ENCODE measurements at places on chromosomes 1 and 21. TPM values are rescaled to one million over a fixed set of nuclear protein-coding genes. Genes with fewer than 3 reads are reported as not detected.

The ABCA4 gene
- 0.18 TPM for total RNA-seq

The TEX38 gene
- total RNA-seq = not detected

The SLC19A1 gene
- total RNA-seq = 50.0 TPM

The LRRC7 gene
- total RNA-seq = not detected

DNA sequence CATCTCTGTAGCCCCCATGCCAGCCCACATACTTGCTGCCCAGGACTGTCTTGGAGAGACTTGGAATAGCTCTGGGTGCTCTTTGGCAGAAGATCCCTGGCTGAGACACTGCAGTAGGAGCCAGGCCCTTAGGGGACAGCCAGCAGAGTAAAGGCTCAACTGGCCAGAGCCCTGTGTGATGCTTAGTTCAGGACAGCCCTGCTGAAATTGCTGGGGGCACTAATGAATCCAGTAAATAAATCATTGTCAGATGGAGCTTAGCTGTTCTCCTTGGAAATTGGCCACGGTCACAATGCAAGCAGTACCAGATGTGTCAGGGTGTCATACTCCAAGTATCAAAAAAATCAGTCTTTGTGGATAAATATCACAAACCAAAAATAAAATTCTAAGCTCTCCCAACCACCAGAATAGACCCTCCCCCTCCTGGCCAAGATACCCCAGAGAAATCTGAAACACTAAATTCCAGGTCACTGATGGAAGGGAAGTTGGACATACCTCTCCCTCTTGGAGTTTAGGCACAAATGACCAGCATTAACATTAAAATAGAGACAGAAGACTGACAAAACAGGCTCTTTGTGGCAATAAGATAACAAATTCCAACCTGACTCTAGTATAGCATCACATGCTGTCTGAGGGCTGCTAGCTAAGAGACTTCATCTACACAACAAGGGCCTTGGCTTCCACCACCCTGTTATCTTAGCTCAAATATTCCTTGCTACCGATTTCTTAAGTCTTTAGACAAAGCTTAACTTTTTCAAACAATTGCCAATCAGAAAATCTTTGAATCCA, 83.2 kb upstream of the DNAH14 start:
- no peak overlapping the region for H3K4me3 ChIP-seq
- no peaks in the 10 kb centered on the region for H3K36me3 ChIP-seq
- no peak for DNase-seq
- no peaks in the 10 kb centered on the region for H3K4me1 ChIP-seq

GRCh38 chr1:97192872-97193572, 471.4 kb downstream of the PTBP2 start:
- no peaks in the 10 kb centered on the region for H3K27me3 ChIP-seq
- H3K4me1 ChIP-seq = no peaks in the 10 kb centered on the region
- peaks cover 8% of the 10 kb centered on the region for H3K36me3 ChIP-seq

GRCh38 chr1:241485554-241485992, 34.0 kb downstream of the FH start:
- peaks cover 7% of the 10 kb centered on the region for H3K27me3 ChIP-seq
- peaks cover 2% of the 10 kb centered on the region for H3K36me3 ChIP-seq
- H3K27ac ChIP-seq = no peak overlapping the region
- no peak overlapping the region for H3K4me3 ChIP-seq
- peaks cover 11% of the 10 kb centered on the region for H3K4me1 ChIP-seq

DNA sequence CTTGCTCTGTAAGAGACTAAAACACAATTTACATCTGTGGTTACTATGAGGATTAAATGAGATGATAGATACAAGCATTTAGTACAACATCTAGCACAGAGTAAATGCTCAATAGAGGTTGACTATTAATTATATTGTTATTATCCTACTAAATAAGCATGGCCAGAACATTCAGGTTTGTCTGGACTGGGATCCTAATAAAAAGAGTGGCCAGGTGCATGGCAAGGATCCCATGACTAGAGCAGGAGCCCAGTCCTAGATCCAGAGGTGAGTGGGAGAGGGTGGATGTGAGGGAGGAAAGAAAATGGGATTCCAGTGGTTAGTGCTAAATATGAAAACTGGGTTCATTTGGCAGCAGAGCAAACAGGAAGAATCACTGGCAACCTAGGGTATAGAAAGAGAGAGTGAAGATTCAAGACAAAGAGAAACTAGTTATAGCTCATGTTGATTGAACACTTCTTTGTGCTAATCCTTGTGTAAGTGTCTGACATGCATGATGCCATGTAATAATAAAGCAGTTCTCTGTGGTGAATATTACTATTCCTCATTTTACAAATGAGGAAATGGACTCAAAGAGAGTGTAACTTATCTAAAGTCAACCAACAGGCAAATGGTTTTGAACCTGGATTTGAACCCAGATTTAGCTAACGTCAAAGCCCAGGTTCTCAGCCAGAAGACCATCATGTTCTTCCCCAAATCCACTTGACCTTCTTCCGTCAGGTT, 71.1 kb upstream of the FGGY start:
- H3K27me3 ChIP-seq = no peaks in the 10 kb centered on the region
- H3K4me3 ChIP-seq = no peak overlapping the region
- no peaks in the 10 kb centered on the region for H3K4me1 ChIP-seq
- H3K27ac ChIP-seq = no peak overlapping the region

DNA sequence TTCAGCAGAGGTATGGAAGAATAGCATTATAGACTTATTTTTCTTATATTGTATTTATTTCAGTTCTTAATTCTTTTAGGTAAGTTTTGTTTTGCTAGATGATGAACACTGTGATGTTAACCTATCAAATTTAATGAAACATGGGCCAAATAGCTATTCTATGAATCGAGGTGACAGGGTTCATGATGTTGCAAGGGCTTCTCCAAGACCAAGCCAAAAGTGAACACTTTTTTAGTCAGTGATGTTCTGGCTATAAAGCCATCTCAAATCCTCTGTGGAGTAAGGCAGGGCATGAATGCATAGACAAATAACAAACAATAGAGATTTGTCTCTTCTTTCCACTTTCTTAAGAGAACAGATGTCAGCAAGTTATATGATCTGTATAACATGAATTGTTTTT, 26.7 kb downstream of the C1orf146 start:
- peaks cover 6% of the 10 kb centered on the region for H3K36me3 ChIP-seq
- DNase-seq = no peak
- no peaks in the 10 kb centered on the region for H3K4me1 ChIP-seq
- no peak overlapping the region for H3K27ac ChIP-seq
- no peaks in the 10 kb centered on the region for H3K27me3 ChIP-seq

DNA sequence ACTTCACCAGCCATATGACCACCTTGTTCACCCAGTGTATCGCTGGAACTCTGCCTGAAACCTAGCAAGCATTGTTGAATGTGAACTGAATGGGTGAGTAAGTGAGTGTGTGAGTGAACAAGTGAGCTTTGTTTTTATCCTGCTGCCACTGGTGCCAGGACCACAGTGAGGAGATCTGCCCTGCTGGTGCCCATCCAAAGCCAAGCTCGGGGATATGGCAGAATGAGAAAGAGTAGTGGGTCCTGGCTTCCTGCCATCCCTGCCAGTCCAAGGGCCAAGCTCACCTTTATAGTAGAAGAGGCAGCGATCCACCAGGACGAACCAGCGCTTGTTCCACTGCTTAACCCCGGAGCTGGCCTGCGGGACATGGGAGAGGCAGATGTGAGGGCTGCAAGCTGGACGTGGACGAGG, 53.4 kb upstream of the GOLT1A start:
- no peak for DNase-seq
- no peaks in the 10 kb centered on the region for H3K27me3 ChIP-seq
- no peak overlapping the region for H3K4me3 ChIP-seq
- H3K36me3 ChIP-seq = no peaks in the 10 kb centered on the region
- H3K4me1 ChIP-seq = no peaks in the 10 kb centered on the region

DNA sequence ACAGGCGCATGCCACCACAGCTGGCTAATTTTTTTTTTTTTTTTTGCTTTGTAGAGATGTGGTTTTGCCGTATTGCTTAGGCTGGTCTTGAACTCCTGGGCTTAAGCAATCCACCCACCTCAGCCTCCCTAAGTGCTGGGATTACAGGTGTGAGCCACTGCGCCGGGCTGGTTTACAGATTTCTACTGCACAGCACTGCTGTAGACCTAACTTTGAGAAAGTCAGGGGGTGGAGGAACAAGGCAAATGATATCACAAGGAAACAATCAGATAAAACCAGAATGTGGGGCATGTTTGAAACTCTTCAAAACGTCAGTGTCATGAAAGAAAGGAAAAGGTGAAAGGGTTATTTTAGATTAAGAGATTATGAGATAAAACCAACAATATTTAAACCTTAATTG, 45.3 kb downstream of the URB2 start:
- no peak overlapping the region for H3K27ac ChIP-seq
- no peaks in the 10 kb centered on the region for H3K27me3 ChIP-seq
- DNase-seq = peak; percentile 46
- H3K4me1 ChIP-seq = peaks cover 18% of the 10 kb centered on the region
- no peak overlapping the region for H3K4me3 ChIP-seq

DNA sequence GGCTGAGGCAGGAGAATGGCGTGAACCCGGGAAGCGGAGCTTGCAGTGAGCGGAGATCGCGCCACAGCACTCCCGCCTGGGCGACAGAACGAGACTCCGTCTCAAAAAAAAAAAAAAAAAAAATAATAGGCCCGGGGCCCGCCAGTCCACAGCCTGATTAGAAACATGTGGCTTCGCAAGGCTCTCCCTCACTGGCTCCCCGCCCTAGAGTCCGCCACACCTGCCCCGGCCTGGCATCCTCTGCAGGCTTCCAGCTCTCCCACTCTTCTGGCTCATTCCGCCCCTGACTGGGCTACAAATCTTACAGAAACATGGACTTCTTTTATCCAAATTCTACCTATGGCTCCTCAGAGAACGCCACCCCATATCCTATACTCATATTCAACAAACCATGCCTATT, 32.4 kb downstream of the PGBD5 start:
- no peaks in the 10 kb centered on the region for H3K4me1 ChIP-seq
- no peak overlapping the region for H3K27ac ChIP-seq
- no peak for DNase-seq
- no peak overlapping the region for H3K4me3 ChIP-seq
- H3K27me3 ChIP-seq = peaks cover 10% of the 10 kb centered on the region
- H3K36me3 ChIP-seq = no peaks in the 10 kb centered on the region

DNA sequence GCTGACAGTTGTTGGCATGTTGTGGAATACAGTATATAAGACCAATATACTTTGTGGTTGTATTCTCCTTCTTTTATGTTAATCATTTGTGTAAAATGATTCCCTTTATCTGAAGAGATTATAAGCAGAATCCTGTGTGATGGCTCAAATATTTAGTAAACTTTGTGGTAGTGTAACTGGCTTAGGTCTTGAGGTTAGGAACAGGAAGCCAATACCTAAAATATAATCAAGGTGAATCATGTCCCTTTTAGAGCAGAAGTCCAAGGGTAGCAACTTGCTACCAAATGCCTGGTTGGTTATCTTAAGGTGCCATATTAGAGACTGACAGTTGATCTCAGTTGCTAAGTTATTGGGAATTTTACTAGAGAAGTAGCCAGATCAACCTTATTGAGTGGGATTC, 398.5 kb upstream of the ADAMTS5 start:
- H3K27me3 ChIP-seq = no peaks in the 10 kb centered on the region
- DNase-seq = no peak
- no peak overlapping the region for H3K27ac ChIP-seq
- H3K4me1 ChIP-seq = no peaks in the 10 kb centered on the region

All from activated CD4-positive, alpha-beta T cell treated with anti-CD3 and anti-CD28 coated beads for 36 hours (primary cell).